ENCODE measurements at places on chromosomes 16 and 17.

DNA sequence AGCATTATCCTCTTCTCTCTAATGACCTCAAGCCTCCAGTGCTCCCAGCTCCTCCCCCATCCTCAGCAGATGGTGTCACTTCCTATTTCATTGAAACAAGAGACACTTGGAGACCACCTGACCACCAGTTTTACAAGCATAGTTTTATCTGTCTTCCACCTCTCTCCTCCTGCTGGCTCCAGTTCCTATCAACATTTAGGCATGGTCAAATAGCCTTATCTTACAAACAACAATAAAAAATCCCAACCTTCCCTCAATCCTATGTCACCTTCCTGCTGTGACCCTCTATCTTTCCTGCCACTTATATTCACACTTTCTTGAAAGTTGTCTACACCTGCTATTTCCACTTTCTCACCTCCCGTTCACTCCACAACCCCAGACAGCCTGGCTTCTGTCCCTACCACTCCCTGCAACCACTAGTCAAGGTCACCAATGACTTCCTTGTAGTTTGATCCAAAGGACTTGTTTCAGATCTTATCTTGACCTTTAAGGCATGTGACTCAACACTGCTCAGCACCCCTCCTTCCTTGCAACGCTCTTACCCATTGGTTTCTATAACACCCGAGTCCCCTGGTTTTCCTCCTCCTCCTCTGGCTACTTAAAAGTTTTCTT lies 4.3 kb upstream of the NTN1 start:
- DNase-seq: no peak

DNA sequence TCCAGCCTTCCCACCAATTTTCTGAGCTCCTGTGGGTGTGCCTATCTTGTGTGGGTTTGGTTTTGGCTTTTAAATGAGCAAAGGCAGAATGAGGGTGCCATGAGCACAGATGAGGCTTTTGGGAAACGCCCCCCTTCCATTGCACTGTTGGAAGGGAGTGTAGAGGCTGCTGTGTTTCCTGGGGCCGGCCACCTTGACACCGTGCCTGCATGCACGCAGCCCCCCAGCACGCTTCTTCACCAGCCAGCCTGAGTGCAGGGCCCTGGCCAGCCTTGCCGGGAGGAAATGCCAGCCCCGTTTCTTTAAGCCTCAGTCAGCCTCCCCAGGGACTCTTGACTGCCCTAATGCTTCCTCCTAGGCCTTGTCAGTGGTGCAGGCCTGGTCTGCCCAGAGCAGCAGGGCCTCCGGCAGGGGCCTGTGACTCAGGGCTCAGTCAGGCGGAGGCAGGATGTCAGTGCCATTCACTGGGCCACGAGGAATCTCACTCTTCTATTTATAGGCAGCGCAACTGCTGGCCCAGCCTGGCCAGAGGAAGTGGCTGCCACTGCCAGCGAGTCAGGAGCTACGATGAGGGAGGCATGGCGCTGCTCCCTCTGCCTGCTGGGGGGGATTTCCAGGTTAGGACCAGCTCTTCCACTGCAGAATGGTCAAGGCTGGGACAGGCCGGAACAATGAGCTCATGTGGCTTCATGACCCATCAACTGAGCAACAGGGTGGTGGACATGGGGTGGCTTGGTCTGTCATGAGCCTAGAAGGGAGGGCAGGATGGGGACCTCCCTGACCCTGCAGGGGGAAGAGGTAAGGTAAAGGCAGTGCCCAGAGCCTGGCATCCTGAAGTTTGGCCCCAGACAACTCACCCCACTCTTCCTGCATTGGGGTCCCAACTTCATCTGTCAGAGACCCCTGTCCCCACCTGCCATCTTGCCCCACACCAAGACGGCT lies 205.2 kb downstream of the RAB11FIP4 start:
- no peak for DNase-seq

GRCh38 chr17:18963126-18964017 lies 11.4 kb downstream of the SLC5A10 start:
- no peak for DNase-seq

DNA sequence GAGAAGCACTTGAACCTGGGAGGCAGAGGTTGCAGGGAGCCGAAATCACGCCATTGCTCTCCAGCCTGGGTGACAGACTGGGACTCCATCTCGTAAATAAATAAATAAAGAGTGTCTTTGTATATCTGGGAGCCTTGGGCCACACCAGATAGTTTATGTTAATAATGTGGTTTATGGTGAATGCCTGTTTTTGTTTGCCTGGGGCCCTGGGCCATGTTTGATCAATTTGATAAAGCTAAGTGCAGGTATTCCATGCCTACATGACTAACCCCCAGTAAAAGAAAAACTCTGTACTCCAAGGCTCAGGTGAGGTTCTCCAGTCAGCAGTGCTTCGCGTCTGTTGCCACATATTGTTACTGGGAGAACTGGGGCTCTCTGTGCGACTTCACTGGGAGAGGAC lies 15.1 kb downstream of the SCIMP start:
- DNase-seq: no peak
